ENCODE measurements at places on chromosomes 11 and 22.

- DNase-seq = no peak
Observed at GRCh38 chr11:66636411-66636810, 2.1 kb upstream of the RBM4 start.

DNA sequence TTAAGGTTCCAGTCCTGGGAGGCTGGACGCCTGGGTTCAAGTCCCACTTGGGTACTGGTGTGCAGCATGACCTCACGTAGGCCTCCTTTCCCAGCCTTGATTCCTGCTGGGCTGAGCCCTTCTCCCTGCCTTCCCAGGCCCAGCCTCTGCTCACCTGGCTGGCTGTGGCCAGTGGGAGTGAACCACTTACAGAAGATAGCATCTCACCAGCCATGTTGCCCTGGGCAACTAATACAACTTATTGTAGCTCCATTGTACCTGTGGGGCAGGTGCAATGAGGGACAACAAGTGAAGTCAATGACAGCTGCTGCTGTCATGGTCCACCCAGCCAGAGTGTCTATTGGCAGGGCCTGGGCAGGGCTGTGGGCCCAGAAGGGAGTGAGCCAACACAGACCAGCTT lies 48.4 kb upstream of the MPEG1 start:
- no peak for DNase-seq

- DNase-seq = no peak
Observed at GRCh38 chr11:35390737-35391682, 28.3 kb downstream of the SLC1A2 start.

DNA sequence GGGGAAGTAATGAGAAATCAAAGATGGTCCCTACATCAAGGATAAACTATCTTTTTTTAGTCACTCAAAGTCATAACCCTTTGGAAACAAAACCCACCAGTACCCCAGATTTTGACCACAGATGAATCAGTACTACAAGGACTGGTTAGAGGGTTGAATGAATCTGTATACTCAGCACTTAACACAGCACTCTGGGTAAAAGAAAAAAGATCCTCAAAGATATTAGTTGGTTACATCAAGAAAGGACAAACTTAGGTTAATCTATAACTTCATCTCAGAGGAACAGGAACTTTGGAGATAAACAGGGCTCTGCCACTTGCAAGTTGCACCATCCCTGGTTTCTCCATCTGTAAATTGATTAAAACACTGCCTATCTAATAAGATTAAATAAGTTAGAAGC lies 18.8 kb downstream of the SC5D start:
- no peak for DNase-seq

- DNase-seq = no peak
Observed at GRCh38 chr11:76166314-76166713, 40.0 kb downstream of the WNT11 start.

Measured in activated T-cell treated with anti-CD3 and anti-CD28 coated beads for 1 hour (primary cell).